Pericardium fibroblast (primary cell): ENCODE measurements at places on chromosomes 13 and 19. TPM values are rescaled to one million over a fixed set of nuclear protein-coding genes. Genes with fewer than 3 reads are reported as not detected.

SMIM44 gene
- not detected in 2 replicates for total RNA-seq

GPC6 gene
- 26.4 and 85.2 TPM in 2 replicates for total RNA-seq

PCDH20 gene
- under 0.01 TPM in 1 of 2 replicates, not detected in the other for total RNA-seq

ATP5F1D gene
- 86.9 and 99.1 TPM in 2 replicates for total RNA-seq

CGB3 gene
- total RNA-seq, result not detected in 2 replicates

CYSLTR2 gene
- total RNA-seq, result not detected in 2 replicates

ZNF844 gene
- total RNA-seq, result 3.7 and 5.4 TPM in 2 replicates
